ENCODE measurements at places on chromosomes 2 and 18.

DNA sequence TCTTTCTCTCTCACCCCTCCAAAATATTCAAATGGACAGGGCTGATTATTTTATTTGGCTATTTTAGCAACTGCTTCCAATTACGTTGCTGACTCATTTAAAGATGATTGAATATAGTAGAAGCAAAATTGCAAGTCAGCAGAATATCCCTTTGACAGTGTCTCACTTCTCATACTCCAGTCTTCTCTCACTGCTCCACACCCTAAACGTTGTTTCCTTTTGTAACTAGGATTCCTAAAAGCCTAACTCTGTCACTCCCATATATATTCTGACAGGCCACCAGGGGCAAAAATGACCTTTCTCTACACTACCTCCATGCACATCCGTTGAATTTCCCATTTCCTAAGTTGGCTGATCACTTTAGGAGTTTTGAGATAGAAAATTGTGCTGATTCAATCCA lies 351.1 kb downstream of the RND3 start:
- no peak for DNase-seq

DNA sequence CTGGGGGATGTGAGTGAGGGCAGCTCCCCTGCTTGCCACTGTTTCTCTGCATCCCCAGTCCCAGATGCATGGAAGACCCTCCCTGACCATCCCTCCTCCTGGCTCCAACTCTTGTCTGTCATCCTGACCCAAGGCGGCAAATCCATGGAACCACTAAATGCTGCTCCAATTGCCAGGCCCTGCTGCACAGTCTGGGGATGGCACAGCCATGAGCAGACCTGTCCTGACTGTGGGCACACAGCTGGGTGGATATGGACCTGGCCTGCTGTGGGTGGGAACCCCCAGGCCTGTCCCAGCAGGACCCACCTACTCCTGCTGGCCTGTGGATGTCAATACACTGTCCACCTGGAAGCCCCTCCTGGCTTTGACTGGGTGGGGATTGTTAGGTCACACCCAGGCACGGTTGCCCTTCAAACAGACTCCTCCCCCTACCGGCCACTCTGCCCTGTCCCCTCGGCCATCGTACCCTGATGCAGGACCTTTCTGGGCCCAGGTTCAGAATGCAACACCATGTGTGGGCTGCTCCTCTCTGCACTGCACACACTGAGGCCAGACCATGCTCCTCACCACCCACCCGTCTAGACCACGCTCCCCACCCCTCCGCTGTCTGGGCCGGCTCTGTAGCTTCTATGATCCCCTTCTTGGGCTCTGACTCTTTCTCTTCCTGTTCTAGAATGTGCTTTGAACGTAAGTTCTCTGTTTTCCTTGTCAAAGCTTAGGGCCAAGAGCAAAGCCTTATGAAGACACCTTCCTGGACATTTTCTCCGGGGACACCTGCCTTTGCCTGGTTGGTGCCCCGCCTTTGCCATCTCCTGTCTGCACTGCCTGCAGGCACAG lies 57.9 kb downstream of the INPP5D start:
- DNase-seq: no peak

DNA sequence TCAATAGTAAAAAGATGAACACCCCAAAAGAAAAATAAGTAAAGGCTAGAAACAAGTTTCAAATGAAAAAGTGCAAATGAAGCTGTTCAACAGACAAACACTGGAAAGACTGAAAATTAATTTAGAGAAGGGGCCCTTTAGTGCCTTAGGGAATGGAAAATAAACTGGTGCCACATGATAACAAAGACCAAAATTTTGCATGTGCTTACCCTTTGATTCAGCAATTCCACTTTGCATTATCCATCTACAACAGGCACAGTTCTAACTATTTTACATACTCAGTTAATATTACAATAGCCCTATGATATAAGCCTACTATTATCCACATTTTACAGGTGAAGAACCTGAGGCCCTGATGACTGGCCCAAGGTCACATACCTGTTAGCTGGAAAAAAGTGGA lies 183.9 kb downstream of the NBAS start:
- DNase-seq: no peak

DNA sequence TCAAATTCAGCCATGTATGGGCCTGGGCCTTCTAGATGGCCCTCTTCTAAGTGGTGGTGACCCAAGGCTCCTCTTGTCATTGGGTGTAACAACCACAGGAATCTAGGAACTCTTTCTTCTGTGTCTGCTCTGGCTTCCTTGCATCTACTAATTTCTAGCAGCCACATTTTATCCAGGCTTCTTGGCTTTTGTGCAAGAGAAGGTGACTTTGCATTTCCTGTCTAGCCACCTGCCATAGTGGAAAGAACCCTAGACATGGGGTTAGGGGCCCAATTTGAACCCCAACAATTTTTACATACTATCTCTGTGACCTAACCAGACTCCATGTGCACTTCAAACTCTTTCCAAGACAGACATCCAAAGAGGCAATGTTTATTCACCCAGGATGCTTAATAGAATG lies 25.1 kb downstream of the SMYD1 start:
- no peak for DNase-seq

GRCh38 chr2:215572341-215572848 lies 136.5 kb upstream of the FN1 start:
- no peak for DNase-seq

GRCh38 chr18:52570975-52571374 lies 231.0 kb downstream of the DCC start:
- DNase-seq: no peak

DNA sequence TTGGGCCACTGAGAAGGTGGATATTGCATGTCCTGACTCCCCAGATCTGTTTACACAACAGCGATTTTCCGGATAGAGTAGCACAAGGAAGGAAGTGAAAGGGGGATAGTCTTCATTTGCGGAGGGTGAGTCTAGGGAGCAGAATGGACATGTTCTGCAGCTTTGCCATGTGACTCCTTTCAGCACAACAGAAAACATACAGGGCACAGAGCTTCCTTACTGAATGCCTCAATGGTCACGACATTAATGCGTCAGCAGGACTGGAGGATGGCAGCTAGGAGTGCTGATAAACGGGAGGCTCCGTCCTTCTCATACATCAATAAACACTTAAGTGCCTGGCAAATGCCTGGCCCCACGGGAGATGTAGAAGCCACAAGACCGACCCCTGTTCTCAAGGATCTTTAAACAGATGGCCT lies 163.0 kb downstream of the FAM210A start:
- no peak for DNase-seq
